ENCODE measurements at places on chromosomes 4 and X.

DNA sequence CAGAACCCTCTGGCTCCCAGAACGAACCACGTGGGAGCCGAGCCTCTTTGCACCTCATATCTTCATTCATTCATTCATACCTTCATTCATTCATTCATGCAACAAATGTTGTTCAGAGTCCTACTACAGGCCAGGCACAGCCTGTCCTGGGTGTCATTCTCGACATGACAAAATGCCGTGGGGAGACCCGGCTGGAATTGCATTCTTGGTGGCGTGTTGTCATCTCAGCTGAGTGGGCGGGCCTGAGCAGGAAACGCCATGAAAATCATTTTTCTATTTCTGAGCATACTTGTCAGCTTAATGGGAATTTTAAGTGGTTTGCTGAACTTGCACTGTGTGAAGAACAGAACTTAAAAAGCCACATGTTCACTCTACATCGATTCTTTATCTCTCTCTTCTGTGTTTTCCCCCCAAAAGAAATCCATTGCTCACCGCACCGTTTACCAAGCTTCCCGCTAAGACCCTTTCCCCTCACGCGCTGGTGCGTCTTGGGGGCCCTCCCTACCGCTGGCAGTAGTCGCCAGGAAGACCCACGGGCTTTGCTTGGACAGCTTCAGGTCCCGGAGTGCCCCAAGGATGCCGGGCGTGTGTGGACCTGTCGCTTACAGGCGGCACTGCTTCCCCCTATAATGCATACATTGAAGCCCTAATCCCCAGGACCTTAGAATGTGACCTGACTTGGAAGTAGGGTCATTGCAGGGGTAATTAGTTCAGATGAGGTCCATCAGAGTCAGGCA, 41.6 kb upstream of the HMX1 start:
- H3K4me1 ChIP-seq, result no peaks in the 10 kb centered on the region
- H3K27me3 ChIP-seq, result peaks cover 3% of the 10 kb centered on the region
- H3K36me3 ChIP-seq, result peaks cover 4% of the 10 kb centered on the region
- no peak overlapping the region for H3K4me3 ChIP-seq
- H3K27ac ChIP-seq, result no peak overlapping the region

DNA sequence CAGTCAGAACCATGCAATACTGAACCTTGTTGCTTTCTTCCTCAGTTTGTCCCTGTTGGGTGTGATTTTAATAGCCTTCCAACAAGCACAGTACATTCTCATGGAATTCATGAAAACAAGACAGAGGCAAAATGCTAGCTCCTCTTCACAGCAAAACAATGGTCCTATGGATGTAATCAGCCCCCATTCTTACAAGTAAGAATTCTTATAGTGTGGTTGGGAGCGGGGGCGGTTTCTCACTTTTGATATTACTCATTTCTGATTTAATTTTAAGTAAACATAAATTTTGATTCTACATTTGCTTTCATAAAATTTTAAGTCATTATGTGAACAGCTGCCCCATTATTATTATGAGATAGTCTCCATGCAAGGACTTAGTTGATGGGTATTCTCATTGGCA, 80.8 kb upstream of the TLR2 start:
- H3K36me3 ChIP-seq, result peaks cover 55% of the 10 kb centered on the region
- H3K27me3 ChIP-seq, result no peaks in the 10 kb centered on the region

GRCh38 chrX:155216940-155217440, 730 bp downstream of the VBP1 start:
- peaks cover 10% of the 10 kb centered on the region for H3K4me1 ChIP-seq
- no peaks in the 10 kb centered on the region for H3K27me3 ChIP-seq
- no peak for DNase-seq
- H3K36me3 ChIP-seq, result peaks cover 15% of the 10 kb centered on the region
- peak overlapping the region; percentile 89 for H3K4me3 ChIP-seq
- H3K27ac ChIP-seq, result peak overlapping the region; percentile 94

GRCh38 chrX:45134775-45135174, 65.9 kb downstream of the DIPK2B start:
- H3K27ac ChIP-seq, result no peak overlapping the region
- no peak for DNase-seq
- peaks cover 5% of the 10 kb centered on the region for H3K36me3 ChIP-seq
- H3K27me3 ChIP-seq, result peaks cover 20% of the 10 kb centered on the region

- H3K27ac ChIP-seq, result no peak overlapping the region
- H3K4me3 ChIP-seq, result no peak overlapping the region
- no peaks in the 10 kb centered on the region for H3K4me1 ChIP-seq
- no peak for DNase-seq
- H3K36me3 ChIP-seq, result peaks cover 63% of the 10 kb centered on the region
These were observed 101.6 kb downstream of the FAM193A start for GRCh38 chr4:2637956-2638552.

GRCh38 chr4:92163348-92163747, 140.4 kb upstream of the GRID2 start:
- H3K36me3 ChIP-seq, result no peaks in the 10 kb centered on the region
- no peaks in the 10 kb centered on the region for H3K27me3 ChIP-seq
- no peak overlapping the region for H3K4me3 ChIP-seq
- peak; percentile 27 for DNase-seq

DNA sequence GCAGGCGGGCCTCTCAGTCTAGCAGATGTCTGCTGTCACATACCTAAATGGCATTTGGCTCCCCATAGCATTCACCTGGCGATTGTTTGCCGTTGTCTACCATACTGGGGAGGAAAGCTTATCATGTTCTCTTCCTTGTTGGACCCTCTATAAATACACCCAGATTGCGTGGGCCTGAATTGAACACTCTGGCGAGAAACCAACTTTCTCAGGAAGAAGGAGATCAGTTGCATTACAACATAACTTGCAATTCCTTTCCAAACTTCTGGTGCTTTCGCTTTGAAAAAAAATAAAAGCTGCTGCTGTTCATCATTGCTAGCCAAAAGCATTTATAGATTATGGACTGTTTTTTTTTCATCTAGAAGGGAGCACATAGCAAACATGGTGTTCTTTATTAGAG, 230.0 kb upstream of the GPC4 start:
- H3K4me3 ChIP-seq, result peak overlapping the region; percentile 12
- peaks cover 12% of the 10 kb centered on the region for H3K4me1 ChIP-seq
- DNase-seq, result no peak
- H3K27ac ChIP-seq, result no peak overlapping the region

- H3K4me1 ChIP-seq, result no peaks in the 10 kb centered on the region
- peak overlapping the region; percentile 29 for H3K27ac ChIP-seq
- peaks cover 85% of the 10 kb centered on the region for H3K36me3 ChIP-seq
- no peak overlapping the region for H3K4me3 ChIP-seq
- no peak for DNase-seq
- no peaks in the 10 kb centered on the region for H3K27me3 ChIP-seq
These were observed 54.8 kb downstream of the DHX15 start for GRCh38 chr4:24529555-24529954.

DNA sequence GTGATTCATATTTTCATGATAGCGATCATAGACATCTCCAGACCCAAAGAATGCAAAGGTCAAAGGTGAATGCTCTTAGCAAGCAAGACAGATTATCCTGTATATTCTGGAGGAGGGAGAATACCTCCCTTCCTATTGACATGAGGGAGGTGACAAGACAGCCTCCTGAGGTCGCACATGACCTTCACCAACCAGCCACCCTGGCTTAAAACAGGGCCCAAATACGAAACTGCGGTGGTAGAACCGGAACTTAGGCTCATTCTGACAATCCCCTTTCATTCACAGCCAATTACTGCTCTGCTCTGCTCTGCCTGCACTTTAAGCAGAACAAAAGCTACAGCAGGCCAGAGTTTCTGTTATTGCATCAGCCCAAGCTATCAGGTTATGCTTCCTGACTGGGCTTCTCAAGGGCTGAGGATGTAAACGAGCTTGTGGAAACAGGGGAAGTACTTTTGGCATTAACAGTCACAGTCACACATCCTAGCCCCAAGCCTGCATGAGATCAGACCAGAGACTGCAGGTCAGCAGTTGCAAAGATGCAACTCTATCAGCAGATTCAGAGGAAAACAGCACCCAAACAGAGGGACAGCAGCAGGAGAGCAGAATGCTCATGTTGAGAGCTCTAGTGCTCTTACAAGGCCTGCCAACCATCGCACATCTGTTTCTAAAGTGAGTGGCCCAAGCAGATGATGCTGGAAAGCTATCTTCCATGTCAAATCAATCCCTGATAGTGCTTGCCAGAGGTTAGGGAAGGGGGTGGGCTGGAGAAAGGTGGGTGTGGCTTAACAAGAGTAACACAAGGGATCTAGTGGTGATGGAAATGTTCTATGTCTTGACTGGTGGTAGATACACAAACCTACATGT, 51.3 kb upstream of the MAP3K15 start:
- no peaks in the 10 kb centered on the region for H3K36me3 ChIP-seq
- no peak for DNase-seq
- H3K27ac ChIP-seq, result no peak overlapping the region
- H3K4me3 ChIP-seq, result no peak overlapping the region

GRCh38 chr4:9765091-9765490, 16.3 kb upstream of the DRD5 start:
- peaks cover 35% of the 10 kb centered on the region for H3K27me3 ChIP-seq
- peak; percentile 35 for DNase-seq
- no peak overlapping the region for H3K27ac ChIP-seq

DNA sequence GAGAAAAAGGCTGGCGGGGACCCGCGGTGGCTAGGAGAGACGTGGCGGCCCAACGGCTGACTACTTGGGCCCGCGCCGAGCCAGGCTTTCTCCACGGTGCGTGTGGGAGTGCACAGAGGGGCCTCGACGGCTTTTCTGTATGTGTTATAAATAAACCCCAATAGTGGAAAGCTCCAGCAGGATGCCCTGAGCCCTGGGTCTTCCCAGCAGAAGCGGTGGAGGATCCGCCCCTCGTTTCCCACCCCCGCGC, 268 bp upstream of the PRRG1 start:
- DNase-seq, result no peak
- H3K36me3 ChIP-seq, result peaks cover 7% of the 10 kb centered on the region
- peak overlapping the region; percentile 89 for H3K4me3 ChIP-seq
- H3K4me1 ChIP-seq, result peaks cover 22% of the 10 kb centered on the region

GRCh38 chrX:9153300-9153699, 119.4 kb upstream of the FAM9B start:
- H3K27me3 ChIP-seq, result no peaks in the 10 kb centered on the region
- H3K36me3 ChIP-seq, result peaks cover 10% of the 10 kb centered on the region
- H3K4me1 ChIP-seq, result peaks cover 17% of the 10 kb centered on the region
- no peak for DNase-seq
- no peak overlapping the region for H3K4me3 ChIP-seq
